ENCODE measurements at places on chromosomes 7 and 10.

DNA sequence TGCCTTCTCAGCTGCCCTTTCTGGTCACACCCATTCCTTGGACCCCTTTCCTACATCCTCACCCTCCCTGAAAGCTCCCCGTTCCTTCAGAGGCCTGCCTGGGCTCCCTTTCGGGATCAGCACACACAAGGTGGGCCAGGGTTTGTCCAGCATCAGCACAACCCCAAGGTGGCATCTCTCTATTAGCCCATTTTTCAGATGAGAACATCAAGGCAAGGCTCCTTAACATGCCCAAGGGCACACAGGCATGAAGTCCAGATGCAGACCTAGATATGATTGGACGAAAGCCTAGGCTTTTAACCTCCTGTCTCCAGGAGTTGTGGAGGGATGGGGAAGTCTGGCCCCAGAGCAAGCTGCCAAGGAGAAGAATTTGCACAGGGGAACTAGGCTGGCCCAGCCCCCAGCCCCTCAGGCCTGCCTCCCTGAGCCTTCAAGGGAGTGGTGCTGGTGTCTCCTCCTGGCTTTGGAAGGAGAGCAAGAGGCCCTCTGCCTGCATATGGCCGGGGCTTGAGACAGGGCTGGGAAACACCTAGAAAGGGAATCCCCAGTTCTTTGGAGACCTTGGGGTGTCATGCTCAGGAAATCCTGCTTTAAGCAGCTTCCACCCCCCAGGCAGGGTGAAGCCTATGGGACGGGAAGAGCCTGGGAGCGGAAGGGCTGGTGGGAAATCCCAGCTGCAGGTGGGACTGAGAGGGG, 9.0 kb upstream of the VSIR start:
- DNase-seq: no peak

- DNase-seq: no peak
Observed at GRCh38 chr7:93856323-93856722, 34.2 kb downstream of the TFPI2 start.

DNA sequence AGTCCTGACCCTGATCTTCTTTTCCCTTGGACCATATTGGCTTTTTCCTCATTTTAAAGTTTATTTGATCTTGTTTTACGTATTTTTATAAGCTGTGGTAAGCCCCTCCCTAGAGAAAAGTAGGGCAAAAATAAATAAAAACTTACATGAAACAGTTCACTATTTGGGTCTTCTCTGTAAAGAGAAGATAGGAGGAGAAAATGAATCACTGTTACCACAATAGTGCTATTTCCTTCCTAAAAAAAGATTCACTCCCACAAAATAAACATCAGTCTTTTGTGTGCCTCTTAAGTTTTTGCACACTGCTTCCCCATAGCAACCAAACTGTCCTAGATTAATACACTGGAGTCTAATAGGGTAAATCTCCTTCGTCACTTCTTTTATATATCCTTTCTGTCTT, 1.4 kb upstream of the SVIL start:
- DNase-seq: peak; percentile 72

GRCh38 chr10:9211228-9211627, 1156.7 kb downstream of the GATA3 start:
- no peak for DNase-seq

- no peak for DNase-seq
Observed at GRCh38 chr7:43487731-43488073, 95.2 kb upstream of the STK17A start.

- DNase-seq: peak; percentile 59
Observed at GRCh38 chr10:89280508-89280907, 21.3 kb upstream of the IFIT2 start.

DNA sequence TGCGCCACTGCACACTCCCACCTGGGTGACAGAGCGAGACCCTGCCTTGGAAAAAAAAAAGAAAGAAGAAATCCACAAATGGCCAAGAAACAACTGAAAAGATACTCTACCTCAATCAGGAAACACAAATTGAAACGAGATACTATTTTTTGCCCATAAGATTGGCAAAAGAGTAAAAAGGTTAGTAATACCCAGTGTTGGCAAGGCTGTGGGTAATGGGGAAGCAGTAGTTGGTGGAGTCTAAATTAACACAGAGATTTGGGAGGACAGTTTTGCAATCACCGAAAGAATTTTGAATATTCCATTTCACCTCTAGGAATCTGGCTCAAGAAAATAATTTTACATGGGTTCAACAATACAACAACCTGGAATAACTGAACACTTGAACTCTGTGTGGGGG, 19.9 kb downstream of the ABRAXAS2 start:
- no peak for DNase-seq

- DNase-seq: peak; percentile 90
Observed at GRCh38 chr7:43582503-43583423, at the start of gene STK17A. STK17A (plus strand) TSS chr7:43583108; CDS start chr7:43583244, 136 bp downstream.

DNA sequence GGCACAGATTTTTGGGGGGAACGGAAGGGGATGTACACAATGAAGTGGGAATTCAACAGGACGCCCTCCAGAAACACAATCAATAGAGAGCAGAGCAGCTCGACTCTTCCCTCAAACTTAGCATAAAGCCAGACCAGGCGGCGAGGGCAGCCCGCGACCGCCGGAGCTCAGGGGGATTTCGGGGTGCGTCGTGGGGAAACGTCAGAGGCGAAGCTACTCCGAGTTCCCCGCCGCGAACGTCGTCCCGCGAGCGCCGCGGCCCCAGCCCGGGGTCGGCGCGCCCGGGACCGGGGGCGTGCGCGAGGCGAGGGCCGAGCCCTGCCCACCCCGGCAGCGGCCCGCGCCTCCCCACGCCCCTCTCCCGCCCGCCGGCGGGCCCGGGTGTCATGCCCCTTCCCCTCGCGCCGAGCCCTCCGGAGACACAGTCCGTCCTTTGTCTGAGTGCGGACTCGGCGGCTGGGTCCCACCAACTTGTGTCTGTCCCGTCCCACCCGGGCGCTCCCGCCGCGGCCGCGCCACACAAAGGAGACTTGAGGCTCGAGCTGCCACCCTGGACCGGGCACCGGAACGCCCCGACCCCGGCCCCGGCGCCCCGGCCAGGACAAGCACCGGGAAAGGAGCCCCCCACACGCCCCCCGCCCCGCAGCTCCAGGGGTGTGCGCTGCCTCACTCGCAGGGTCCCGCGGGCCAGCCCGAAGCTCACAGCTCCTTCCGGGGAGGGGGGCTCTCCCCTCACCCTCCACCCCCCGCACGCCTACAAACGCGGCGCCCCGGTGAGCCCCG, 634 bp downstream of the EZH2 start:
- DNase-seq: no peak

DNA sequence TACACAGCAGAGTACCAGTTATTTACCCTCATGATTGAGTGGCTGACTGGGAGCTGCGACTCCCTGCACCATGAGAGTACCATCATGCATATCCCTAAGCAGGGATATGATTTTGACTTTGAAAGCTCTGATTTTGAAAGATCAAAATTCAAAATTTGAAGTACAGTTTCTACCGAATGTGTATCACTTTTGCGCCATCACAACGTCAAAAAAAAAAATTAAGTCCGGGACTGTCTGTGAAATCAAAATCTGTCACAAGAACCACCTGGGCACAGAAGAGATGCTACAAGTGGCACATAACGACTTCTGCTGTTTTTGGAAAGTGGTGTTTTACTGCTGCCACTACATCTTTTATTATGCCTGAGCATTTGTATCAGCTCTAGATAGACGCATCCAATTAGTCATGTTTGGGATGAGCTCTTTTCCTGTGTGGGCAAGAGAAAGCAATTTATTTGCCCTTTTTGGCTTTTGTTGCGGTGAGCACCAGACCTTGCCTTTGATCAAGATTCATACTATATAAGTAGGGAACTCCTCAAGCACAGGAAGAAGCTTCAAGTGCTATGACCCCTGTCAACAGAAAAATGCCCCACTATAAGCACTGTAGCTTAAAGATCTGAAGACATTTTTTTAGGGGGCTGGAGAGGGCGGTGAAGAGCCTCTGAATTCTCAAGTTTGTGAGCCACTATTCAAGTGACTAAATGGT, 10.7 kb downstream of the MTPN start:
- peak; percentile 5 for DNase-seq

GRCh38 chr7:133310232-133310862, 57.5 kb downstream of the EXOC4 start:
- DNase-seq: no peak
